ENCODE measurements at places on chromosomes 16 and 17.

DNA sequence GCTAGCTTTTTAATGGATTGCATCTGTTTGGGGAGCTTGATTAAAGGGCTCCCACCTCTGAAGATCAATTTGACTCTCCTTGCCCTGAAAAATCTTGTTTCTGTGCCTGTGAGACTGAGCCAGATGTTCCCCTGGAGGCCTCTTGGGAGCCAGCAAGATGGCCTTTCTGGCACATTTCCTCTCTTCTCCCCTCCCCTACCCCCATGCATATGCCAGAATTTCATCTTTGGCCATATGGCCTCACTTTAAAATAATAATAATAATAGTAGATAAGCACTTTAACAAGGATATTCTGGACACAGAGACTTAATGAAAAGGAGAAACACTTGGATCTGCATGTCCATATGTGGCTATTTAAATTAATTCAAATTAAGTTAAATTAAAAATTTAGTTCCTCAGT, 144.1 kb upstream of the CES5A start:
- no peak overlapping the region for H3K27ac ChIP-seq
- DNase-seq: no peak
- H3K4me1 ChIP-seq: no peaks in the 10 kb centered on the region
- H3K4me3 ChIP-seq: no peak overlapping the region
- peaks cover 10% of the 10 kb centered on the region for H3K27me3 ChIP-seq
- H3K36me3 ChIP-seq: no peaks in the 10 kb centered on the region

DNA sequence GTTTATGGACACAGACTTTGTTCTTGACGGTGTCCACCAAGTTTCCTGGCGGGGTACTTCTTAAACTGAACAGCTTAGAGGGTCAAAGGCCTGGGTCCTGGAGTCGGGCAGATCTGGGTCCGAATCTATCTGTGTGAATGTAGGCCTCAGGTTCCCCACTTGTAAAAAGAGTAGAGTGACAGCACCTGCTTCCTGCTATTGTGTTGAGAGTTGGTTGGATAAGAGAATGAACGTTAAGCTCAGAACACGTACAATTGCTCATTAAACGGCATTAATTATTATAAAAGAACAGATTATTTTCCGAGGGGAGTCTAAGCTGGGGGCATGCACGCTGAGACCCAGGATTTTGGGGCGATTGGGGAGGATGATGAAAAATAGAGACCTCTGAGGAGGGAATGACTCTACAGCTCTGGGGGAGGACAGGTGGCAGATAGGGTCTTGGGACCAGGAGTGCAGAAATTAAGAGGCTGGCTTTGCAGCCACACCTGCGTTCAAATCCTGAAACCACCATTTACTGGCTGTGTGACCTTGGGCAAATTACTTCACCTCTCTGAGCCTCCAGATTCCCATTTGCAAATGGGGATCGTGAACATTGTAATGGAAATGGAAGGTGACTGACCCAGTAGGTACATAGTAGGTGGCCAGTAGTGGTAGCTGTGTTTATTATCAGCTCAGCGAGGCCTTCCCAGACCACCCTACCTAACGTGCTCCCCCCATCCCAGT, 862 bp downstream of the CLEC16A start:
- peak overlapping the region; percentile 91 for H3K4me3 ChIP-seq
- peaks cover 32% of the 10 kb centered on the region for H3K36me3 ChIP-seq
- no peak for DNase-seq
- H3K27ac ChIP-seq: peak overlapping the region; percentile 88

GRCh38 chr17:73317513-73318426, 6.0 kb upstream of the CDC42EP4 start:
- no peak overlapping the region for H3K4me3 ChIP-seq
- H3K4me1 ChIP-seq: no peaks in the 10 kb centered on the region
- DNase-seq: no peak
- no peaks in the 10 kb centered on the region for H3K36me3 ChIP-seq

DNA sequence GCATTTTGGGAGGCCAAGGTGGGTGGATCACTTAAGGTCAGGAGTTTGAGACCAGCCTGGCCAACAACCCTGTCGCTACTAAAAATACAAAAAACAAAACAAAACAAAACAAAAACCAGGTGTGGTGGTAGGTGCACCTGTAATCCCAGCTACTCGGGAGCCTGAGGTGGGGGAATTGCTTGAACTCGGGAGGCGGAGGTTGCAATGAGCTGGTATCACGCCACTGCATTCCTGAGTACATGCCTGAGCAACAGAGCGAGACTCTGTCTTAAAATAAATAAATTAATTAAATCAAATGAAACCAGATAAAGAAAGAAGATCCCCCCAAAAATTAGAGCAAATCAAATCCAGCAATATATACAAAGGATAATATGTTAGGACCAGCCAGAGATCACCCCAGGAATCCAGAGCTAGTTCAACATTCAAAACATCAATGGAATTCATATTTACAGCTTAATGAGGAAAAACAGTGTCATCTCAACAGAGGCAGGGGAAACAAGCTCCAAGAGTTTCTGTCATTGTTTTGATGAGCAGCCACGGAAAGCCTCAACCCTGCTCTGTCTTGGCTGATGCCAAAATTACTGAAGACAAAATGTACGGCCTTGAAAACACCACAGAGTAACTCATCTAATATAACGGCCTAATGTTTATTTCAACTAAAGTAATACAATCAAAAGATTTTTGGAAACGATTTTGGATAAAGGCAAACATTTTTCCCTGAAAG, 3.7 kb downstream of the PEMT start:
- DNase-seq: no peak
- H3K27ac ChIP-seq: no peak overlapping the region
- no peak overlapping the region for H3K4me3 ChIP-seq
- H3K4me1 ChIP-seq: peaks cover 25% of the 10 kb centered on the region
- H3K36me3 ChIP-seq: peaks cover 11% of the 10 kb centered on the region

- no peaks in the 10 kb centered on the region for H3K27me3 ChIP-seq
- H3K36me3 ChIP-seq: peaks cover 86% of the 10 kb centered on the region
- H3K27ac ChIP-seq: no peak overlapping the region
- no peak for DNase-seq
Measured at GRCh38 chr16:15980329-15980728, 30.9 kb downstream of the ABCC1 start.

Measured in activated T-cell treated with anti-CD3 and anti-CD28 coated beads, Interleukin-2, amount 50 U/mL, for 24 hours (primary cell).